ENCODE measurements at places on chromosomes 6 and 20.
A peak's percentile ranks its signal among the peaks of the same experiment; 100 is the strongest.

DNA sequence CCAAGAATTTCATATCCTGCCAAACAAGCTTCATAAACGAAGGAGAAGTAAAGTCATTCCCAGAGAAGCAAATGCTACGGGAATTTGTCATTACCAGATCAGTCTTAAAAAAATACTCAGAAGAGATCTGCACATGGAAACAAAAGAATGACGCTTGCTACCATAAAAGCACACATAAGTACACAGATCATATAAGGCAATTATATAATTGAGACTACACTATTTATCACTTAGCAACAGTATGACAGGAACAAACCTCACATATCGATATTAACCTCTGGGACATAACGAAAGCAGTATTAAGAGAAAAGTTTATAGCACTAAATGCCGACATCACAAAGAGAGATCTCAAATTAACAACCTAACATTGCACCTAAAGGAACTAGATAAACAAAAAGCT is 67.6 kb upstream of the TMEM200A start:
- DNase-seq = no peak

DNA sequence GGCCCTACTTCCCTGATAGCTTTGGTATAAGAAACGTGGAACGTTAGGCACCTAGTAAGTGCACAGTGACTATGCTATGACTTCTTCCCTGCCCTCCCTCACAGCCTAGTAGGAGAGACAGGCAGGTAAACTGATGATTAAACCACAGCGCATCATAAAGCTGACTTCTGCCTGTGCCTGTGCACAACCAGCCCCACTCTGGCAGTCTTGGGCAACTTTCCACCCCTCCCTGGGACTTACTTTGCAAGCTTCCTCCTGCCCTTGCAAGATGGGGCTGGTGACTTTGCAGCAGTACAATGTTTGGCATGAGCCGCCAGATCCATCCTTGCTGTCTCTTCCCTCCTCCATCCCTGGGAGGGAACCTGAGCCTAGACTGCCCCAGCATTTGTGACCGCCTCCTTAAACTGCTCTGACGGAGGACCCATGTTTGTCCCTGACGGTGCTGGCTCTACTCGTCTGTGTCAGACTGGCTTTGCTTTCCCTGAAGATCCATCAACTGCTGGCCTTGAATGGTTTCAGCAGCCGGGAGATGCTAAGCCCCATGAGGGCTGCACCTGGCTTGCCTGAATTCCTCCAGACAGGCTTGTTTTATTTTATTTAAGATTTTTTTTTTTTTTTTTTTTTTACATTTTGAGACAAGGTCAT is 36.1 kb downstream of the EFCAB8 start:
- no peak for DNase-seq

- DNase-seq = no peak
Measured at GRCh38 chr6:25669413-25669812, 17.4 kb downstream of the SCGN start.

DNA sequence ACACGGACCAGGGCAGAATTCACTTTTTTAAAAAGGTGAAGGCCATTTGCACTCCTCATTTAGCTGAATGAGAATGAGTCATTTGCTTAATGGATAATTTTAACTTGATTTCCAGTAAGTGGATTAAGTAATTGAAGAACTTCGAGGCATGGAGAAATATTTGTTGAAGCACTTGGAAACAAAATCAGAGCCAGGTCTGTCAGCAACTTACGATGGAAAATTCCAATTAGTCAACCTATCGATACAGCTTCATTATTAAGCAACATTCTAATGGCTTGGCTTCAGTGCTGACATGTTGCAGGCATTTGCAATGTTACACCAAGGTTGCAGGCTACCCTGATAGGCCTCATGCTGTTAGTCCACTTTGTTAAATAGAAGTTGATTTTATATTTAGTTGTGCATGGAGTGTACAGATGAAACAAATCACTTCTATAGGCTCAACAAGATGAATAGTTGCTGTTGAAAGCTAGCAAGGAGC is 423.5 kb upstream of the SLC35B3 start:
- DNase-seq = no peak

GRCh38 chr6:42113936-42114636 is 28.3 kb downstream of the C6orf132 start:
- DNase-seq = no peak

- no peak for DNase-seq
Measured at GRCh38 chr6:24802271-24803059, 3.7 kb upstream of the ARMH2 start.

DNA sequence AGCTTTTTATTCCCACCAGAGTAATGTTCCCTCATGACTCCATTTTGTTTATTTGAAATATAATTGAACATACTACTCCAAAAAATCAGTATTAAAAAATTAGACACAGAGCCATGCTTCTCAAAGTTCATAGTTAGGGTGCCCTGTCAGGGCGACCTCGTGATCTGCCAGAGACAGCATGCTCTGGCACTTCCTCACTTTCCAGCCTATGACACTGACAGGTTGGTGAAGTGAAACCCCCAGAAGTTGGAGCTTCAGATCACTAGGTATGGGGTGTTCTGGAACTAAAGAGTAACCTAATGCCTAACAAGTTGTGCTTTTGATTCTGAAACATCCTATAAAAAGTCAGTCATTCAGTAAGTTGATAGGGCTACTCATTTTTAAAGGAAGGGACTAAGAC is 93.0 kb downstream of the TBC1D7 start:
- no peak for DNase-seq

- peak; percentile 81 for DNase-seq
Measured at GRCh38 chr6:27871924-27872638, 40.1 kb downstream of the OR2B2 start.

DNA sequence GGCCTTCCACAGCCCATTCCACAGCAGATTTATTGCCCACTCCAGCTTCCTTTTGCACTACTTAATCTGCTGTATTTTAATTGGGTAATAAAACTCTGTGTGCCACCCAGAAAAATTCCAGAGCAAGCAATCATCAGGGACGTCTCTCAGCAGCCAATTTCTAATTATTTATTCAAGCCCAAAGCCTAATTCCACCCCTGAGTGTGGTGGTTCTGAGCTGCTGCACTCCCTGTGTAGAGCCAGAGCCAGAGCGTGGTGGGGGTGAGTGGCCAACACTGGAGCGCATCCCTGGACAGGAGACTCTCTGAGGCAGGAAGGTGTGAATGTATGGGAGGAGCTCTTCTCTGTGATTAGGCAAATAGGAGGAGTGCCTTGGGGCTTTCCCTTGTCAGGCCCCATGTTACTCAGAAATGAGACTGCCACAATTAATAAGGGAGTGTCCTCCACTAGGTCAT is 66.1 kb downstream of the CD24 start:
- DNase-seq = no peak

DNA sequence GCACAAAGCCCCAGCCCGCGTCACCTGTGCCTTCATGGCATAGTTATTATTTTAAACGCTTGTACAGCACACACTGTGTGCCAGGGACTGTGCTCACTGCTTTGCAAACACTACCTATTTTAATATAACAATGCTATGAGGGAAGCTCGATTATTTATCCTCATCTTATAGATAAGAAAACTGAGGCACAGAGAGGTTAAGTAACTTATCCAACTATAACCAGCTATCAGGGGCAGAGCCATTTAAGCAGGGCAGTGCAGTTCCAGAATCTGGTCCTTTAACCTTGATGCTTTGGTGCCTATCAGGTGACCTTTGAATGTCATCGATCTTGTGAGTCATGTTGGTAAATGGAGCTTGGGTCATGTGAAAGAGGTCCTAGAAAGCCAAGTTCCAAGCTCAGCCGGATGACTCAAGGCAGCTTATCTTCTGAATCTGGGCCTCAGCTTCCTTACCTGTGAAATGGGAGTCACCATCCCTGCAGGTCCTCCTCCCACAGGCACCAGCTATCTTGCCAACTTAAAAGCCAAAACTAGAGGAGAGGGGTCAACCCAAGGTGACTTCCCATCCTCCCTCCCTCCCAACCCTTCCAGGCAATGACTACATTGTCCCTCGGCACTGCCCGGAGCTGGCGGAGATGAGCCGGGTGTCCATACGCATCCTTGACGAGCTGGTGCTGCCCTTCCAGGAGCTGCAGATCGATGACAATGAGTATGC is 56.4 kb upstream of the TTPAL start:
- no peak for DNase-seq
